ENCODE measurements at places on chromosomes 7 and 10. TPM values are rescaled to one million over a fixed set of nuclear protein-coding genes. Genes with fewer than 3 reads are reported as not detected.

BAMBI gene
- total RNA-seq = 10.7 TPM

PNLIPRP3 gene
- 0.40 TPM for total RNA-seq

CYREN gene
- 66.8 TPM for total RNA-seq

CSTF2T gene
- total RNA-seq = 16.5 TPM

FXYD4 gene
- total RNA-seq = not detected

BUD23 gene
- 47.5 TPM for total RNA-seq

ENO4 gene
- not detected for total RNA-seq
